Epithelial cell of proximal tubule (primary cell): ENCODE measurements at places on chromosomes 3 and 15.

- DNase-seq: no peak
Observed at GRCh38 chr15:85318732-85319076, 61.7 kb upstream of the AKAP13 start.

- no peak for DNase-seq
Observed at GRCh38 chr3:128315313-128315712, 151.4 kb downstream of the DNAJB8 start.

GRCh38 chr3:33989229-33989628 is 190.8 kb downstream of the PDCD6IP start:
- no peak for DNase-seq

GRCh38 chr3:46381625-46382024 is 10.9 kb downstream of the CCR5 start:
- DNase-seq: no peak

GRCh38 chr3:162376761-162377160 is 880.2 kb downstream of the OTOL1 start:
- no peak for DNase-seq

GRCh38 chr3:89405593-89405992 is 298.2 kb downstream of the EPHA3 start:
- DNase-seq: no peak

- DNase-seq: peak; percentile 32
Observed at GRCh38 chr3:41808152-41808551, 153.8 kb downstream of the ULK4 start.

- DNase-seq: no peak
Observed at GRCh38 chr3:122681284-122681973, 790 bp downstream of the PARP14 start.

GRCh38 chr3:80606073-80606472 is 838.3 kb upstream of the ROBO1 start:
- DNase-seq: no peak

DNA sequence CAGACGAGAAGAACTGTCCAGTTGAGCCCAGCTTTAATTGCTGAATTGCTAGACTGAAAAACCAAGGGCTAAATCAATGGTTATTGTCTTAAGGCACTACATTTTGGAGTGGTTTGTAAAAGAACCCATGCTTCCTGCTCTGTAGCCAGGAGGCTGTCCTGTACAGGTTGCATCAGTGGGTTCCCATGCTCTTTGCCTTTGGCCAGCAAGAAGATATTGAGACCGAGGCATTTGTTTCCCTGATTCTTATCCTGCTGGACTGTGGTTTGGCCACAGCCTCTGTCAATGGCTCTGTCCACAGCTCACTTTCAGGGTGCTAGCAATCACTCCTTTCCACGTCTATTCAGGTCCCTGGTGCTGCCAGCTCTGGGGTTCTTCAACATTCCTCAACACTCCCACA is 89.6 kb downstream of the FAM43A start:
- no peak for DNase-seq

DNA sequence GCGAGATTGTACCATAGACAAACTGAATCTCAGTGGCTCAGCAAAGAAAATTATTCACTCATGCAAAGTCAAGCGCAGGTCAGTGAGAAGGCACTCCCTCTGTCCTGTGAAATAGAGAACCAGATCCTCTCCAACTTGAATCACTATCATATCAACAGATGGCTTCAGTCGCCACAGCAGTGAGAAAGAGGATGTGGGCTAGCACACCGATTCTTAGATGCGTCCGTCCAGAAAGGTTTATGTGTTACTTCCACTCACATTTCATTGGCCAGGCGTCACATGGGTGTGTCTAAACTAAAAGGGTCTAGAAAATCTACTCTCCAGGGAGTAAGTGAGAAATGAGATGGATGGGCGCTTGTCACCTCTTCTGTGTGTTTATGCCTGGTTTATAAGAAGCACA is 141.6 kb upstream of the KBTBD8 start:
- DNase-seq: no peak
